ENCODE measurements at places on chromosomes 1 and 21.

DNA sequence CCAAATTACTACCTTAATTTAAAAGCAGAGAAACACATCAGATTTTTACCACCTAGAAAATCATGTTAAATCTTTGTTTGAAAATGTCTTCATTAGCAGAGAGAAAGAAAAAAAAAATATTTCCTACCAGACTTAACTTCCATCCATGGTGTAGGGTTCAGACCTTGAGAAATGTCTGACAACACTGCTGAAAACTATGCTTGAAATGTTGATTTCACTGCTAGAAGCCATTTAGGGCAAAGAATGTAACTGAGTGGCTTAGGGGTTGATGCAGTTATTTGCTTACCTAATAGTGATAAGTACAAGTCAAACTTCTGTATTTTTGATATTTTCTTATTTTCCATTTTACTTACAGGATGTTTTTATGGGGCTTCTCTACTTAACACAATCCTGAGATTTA lies 495.6 kb upstream of the NEGR1 start:
- DNase-seq: no peak

DNA sequence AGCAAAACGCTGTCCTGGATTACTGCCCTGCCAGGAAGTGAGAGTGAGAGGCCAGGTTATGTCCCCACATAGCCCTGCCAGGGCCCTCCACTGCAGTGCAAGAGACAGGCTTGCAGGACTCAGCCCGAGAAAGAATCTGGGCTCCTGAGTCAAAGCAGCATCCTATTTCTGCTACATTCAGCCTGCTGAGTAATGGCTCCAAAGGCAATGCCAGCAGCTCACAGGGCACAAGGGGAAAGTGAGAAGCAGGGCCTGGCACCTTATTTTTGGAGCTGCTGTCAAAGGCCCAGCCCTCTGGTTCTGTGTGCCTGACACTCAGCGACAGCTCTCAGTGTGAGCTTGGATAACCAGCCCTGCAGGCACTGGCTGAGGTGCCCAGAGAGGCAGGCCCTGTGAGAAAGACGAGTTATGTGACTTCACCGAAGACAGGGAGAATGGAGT lies 83.9 kb downstream of the DTL start:
- no peak for DNase-seq

DNA sequence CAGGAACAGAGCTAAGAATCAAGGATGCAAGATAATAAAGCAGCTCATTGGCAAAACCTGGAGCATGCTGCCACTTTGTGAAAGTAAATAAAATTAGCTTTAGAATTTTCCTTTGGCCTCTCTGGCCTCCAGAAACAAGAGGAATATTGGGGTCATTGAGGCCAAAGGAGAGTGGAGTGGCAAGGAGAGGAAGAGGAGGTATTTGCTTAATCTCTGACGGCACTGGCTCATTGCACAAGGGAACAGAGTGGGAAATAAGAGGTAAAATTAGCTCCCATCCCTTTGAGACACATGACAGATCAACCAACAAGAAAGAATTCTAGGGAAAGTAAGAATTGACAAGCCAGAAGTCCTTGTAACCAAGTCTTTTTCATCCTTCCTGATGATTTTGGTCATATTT lies 48.4 kb downstream of the MAB21L3 start:
- DNase-seq: no peak

DNA sequence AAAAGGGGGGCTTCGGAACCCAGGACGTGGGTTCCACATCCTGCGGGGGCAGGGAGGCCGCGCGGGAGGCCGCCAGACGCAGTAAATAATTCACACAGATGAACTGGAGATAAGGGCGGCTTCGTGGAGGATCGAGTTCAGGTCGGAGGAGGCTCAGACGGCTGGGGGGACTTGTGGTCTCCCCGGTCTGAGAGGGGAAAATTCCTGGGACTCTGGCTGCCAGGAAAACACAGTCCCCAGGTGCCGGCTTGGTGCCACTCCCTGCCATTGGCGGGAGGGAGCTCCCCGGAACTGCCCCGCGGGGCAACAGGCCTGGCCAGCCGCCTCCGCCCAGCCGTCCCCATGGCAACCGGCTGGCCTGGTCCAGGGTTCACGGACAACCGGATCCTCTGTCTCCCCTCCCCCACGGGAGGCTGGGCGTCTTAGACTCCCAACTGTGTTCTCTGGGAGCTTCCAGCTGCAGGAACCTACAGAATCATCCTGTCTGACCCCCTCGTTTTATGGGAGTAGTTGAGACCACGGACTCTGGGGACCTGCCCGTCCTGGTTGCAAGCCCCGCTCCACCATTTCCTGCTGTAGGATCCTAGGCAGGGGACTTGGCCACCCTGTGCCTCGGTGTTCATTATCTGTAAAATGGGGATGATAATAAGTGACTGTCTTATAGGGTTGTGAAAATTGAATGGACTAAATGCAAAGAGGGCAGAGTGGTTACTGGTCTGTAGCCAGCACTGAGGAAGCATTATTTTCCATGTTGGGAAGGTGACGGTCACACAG lies 9.6 kb downstream of the CAMK2N1 start:
- DNase-seq: no peak

GRCh38 chr1:5513846-5514526 lies 478.2 kb downstream of the NPHP4 start:
- DNase-seq: no peak

DNA sequence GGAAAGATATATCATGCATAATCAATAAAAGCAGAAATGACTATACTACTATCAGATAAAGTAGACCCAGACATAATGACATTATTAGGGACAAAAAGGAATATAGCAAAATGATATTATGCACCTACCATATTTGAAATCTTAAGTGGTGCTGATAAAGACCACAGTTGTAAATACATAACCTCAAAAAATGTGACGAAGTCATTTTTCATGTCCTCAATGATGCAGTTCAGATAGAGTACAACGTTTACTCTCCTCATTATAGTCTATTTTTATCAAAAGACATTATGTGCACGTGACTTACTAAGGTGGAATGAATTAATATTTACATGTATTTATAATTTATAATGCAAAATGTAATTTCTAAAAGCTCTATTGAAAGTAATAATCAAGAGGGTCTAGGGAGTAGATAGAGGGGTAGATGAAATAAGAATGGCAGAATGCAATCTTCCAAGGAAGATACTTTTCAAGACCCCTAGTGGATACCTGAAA lies 61.7 kb upstream of the TNFSF4 start:
- DNase-seq: no peak

DNA sequence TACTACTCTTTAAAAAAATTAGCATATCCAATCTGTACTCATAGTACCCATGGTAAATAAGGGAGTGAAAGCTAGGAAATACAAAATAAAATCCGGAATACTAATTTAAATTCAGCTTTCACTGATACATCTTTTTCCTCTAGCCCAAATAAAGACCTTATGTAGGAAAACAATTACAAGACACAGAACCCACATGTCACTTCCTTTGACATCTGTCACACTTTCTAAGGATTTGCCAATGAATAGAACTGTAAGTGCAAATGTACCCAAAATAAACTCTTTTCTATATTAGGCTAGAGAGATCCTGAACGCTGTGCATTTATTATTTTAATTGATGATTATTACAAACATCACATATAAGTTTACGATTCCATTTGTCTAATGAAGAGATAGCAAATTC lies 393.0 kb downstream of the LRRIQ3 start:
- no peak for DNase-seq

All from activated CD8-positive, alpha-beta memory T cell treated with anti-CD3 and anti-CD28 coated beads for 4 hours (primary cell).